ENCODE measurements at places on chromosomes 1 and 21.

GRCh38 chr1:11616766-11617165 lies 37.5 kb downstream of the FBXO2 start:
- DNase-seq: no peak

DNA sequence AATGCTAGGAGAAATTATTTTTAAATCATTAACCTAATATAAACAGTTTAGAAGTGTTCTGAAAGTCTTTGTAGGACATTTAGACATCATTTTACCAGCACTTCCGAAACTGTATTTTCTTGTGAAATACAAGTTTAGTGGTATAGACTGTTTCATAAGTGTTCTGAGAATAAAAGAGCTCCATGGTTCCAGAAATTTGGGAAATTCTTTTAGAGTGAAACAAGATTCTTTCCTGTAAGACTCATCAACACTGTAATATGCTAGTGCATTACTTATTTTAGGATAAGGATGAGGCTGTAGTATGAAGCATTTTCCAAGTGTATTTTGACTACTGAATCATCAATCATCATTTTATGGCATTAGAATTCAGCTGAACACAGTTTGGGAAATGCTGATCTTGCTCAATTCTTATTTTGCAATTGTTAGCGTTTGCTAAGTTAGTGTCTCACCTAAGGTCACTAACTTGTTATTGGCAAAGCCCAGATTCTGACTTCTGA lies 73.4 kb downstream of the CEP350 start:
- DNase-seq: peak; percentile 88

- no peak for DNase-seq
These were observed 148.1 kb upstream of the KCTD3 start for GRCh38 chr1:215418876-215419447.

DNA sequence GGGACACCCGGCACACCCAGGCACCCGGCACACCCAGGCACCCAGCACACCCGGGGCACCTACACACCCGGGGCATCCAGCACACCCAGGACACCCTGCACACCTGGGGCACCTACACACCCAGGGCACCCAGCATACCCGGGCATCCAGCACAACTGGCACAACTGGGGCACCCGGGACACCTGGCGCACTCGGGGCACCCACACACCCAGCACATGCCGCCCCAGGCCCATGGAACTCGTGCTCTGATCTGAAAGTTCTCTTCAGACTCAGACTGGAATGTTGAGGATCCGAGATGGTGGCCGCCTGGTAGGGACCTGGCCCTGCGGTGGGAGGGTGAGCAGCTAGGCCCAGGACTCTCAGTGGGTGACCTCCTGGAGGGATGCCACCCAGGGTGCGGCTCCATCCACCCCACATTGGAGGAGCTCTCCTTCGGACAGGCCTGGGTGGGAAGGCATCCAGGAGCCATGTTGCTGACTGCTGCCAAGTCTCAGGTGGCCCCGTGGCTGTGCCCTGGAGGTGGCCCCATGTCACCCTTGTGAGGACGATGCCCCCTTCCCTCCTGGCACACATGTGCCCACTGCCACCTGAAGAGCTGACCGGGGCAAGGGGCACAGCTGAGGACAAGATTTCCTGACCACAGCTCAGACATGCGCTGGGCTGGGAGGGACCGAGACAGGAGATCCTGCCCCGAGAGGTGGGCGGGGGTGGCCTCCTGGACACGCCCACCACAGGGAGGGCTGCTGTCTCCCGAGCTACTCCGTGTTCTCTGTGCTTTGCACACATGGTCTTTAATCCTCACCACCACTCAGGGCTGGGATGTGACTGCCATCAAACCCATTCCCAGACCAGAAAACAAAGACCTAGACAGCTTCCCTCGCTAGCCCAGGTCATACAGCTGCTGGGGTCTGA lies 37.0 kb downstream of the UBE2G2 start:
- DNase-seq: peak; percentile 22

DNA sequence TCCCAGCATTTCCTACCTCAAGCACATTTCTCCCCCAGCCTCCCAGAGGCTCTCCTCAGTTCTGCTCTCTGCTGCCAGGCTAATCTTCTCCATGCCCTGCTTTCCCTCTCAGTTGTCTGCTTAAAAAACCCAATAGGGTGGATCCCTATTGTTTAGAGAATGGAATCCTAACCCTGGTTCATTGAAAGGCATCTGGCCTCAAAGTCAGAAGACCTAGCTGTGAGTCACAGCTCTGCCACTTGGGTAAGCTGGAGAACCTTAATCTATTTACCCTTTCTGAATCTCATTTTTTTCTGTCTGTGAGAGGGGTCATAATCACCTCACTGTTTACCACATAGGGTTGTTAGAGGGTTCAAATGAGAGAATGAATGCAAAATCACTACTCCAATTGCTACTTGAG lies 12.5 kb upstream of the MYOC start:
- peak; percentile 53 for DNase-seq

GRCh38 chr1:56429288-56429687 lies 150.1 kb downstream of the PLPP3 start:
- no peak for DNase-seq

GRCh38 chr1:160758521-160758920 lies 19.5 kb downstream of the SLAMF7 start:
- no peak for DNase-seq

- DNase-seq: no peak
These were observed 254.9 kb downstream of the RHOU start for GRCh38 chr1:228989992-228990827.

DNA sequence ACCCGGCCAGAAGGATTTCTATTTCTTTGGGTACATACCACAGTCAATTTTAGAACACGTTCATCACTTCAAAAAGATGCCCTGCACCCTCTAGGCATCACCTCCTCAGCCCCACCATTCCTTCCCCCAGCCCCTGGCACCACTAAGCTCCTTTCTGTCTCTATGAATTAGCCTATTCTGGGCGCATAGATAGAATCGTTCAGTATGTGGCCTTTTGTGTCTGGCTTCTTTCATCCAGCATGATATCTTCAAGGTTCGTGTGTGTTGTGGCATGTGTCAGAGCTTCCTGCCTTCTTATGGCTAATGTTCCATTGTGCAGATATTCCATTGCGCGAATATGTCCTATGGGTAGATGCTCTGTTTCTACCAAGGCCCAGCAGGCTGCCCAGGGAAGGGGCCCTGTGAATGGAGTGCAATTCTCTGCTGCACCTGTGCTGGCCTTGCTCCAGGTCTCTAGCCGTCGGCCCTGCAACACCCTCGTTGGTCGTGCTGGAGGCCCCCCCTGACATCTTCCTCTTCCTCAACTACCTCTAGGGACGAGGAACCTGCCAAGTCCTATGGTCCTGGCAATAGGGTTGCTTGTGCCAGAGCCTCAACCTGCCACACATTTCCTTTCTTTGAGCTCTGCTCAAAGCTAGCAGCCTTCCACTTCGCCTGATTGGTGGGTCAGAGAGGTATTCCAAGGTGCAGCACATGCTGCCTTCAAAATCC lies 113.5 kb downstream of the RIPK4 start:
- DNase-seq: no peak

DNA sequence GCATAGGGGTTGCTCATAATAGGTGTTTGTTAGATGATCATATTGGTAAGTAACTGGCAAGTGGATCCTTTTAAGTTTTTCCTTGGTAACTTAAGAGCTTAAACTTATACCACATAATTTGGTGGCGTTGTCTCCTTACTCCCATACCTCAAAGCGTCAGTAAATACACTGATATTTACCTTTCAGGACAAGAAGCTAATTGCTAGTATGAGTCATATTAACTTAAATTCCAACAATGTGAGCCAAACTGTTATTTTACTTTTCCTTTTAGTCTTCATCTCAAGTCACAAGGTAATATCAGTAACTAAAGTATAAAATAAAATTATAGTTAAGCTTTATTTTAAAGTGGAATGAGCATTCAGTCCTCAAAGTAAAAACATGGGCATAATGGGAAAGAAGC lies 9.0 kb upstream of the SH3GLB1 start:
- DNase-seq: no peak

- DNase-seq: peak; percentile 48
These were observed 145.2 kb upstream of the ETS2 start for GRCh38 chr21:38660333-38661196.

DNA sequence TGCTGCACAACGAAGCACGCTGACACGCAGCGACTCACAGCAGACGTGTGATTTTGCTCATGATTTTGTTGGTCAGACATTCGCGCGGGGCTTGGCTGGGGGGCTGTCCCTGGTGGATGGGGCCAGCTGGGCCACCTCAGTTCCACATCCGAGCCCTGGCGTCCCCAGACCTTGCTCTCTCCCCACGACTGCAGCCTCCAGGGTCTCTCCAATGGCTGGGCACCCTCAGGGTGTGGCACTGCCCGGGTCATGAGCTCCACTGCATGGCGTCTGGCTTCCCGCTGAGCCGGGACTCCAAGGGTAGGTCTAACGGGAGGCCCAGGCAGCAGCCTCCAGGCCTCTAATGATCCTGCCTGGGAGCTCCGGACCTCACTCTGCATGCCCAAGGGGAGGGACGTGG lies 173.0 kb upstream of the AJAP1 start:
- no peak for DNase-seq

DNA sequence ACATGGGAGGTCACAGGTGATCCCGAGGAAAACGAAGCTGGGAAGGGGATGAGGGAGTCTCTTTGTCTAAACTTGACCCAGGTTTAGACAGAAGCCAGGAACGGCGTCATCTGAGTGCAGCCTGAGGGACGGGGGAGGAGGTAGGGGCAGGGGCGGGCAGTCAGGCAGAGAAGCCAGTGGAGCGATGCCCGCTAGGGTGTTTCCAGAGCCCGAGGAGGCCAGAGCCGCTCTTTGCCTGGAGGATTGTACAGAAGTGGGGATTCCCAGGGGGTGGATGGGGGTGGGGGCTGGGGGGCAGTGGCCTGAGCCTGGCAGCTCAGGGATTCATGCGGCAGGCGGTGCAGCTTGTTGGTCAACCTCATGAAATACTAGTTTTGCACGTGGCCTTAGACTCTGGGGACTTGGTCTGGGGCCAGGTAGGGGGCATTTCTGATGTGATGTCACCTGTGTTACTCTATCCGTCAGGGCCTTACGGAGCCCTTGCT lies 58.4 kb downstream of the VPS26C start:
- no peak for DNase-seq

Data from GM23248 (cell line).